Breast epithelium (tissue), 4 donors: ENCODE measurements at places on chromosomes 7 and 10.

GRCh38 chr10:60171436-60172013, 218.2 kb downstream of the ANK3 start:
- no peak for DNase-seq

DNA sequence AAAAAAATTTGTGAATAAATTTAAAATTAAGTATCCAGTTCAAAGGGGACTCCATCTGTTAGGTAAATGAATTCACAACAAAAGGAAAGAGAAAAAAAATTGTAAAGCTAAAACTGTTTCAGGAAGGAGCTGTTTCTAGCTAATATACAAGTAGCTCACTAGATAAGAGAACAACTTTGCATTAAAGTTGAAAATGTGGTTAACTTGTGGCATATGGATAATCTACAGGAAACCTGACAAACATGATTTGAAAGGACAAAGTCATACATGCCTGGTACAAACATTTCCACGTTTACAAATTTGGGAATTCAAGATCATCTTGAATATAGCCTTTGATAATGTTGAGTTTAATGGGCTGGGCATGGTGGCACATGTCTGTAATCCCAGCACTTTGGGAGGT, 8.9 kb downstream of the NT5C3A start:
- no peak for DNase-seq

DNA sequence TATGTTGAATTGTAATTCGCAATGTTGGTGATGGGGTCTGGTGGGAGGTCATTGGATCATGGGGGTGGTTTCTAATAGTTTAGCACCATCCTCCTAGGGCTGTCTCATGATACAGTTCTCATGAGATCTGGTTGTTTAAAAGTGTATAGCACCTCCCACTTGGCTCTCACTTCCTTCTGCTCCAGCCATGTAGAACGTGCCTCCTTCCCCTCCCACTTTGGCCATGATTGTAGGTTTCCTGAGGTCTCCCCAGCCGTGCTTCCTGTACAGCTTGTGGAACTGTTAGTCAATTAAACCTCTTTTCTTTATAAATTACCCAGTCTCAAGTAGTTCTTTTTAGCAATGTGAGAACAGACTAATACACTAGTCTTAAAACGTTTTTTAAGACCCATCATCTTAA, 15.6 kb upstream of the HECW1 start:
- DNase-seq, result no peak

DNA sequence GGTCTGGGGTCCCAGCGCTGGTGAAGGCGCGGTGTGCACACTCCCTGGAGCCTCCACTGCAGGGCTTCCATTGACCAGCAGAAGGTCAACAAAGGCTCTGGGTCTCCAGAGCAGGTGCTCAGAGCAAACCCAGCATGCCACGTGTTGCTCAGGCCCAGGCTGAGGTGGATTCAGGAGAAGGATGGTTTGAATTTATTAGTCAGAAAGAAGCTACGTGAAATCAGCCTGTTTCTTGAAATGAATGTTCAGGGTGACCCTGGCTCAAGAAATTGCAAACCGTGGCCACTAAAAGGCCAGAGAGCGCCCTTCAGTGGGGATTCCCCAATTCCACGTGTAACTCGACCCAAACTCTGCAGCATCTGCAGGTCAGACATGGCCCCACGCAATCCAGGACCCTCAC, 82.7 kb upstream of the PFKP start:
- no peak for DNase-seq

GRCh38 chr7:142443216-142444010, 185.6 kb upstream of the PRSS58 start:
- no peak for DNase-seq

DNA sequence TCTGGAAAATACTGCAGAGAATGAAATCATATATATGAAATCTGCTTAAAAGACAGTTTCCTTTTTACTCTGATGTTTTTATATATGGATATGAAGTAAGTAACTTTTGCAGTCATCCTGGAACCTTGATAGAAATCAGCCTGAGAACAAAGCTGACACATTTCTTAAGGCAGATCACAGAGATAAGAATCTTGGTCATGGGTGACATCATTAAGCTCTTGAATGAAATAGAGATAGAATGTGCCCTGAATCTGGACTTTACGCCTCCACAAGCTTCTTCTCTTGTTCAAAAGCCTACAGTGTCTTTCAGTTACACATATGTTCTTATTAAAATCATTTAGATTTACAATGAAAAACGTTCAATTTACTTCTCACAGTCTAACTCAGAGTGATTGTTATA, 319.1 kb upstream of the CNTNAP2 start:
- no peak for DNase-seq

GRCh38 chr7:70416347-70416985, 715.5 kb upstream of the GALNT17 start:
- no peak for DNase-seq

- no peak for DNase-seq
Measured at GRCh38 chr10:106830006-106830405, 334.5 kb downstream of the SORCS1 start.

- DNase-seq, result no peak
Measured at GRCh38 chr7:108367946-108368345, 88.3 kb downstream of the NRCAM start.

DNA sequence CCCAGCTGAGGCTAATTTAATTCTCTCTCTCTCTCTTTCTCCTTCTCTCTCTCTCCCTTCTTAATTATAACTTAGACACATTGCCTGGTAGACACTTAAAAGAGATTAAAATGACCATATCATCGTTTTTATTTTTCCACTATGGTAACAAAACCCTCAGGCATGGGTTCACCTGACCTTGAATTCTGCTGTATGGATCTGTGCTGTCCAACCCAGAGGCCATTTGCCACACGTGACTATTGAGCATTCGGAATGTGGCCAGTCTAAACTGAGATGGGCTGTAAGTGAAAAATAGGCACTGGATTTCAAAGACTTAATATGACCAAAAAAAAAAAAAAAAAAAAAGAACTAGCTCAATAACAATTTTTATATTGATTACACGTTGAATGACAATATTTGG, 93.6 kb downstream of the NHLRC2 start:
- no peak for DNase-seq

GRCh38 chr7:140611641-140612040, 29.0 kb downstream of the DENND2A start:
- no peak for DNase-seq

- DNase-seq, result no peak
Measured at GRCh38 chr10:80512031-80512526, 25.6 kb upstream of the SH2D4B start.

DNA sequence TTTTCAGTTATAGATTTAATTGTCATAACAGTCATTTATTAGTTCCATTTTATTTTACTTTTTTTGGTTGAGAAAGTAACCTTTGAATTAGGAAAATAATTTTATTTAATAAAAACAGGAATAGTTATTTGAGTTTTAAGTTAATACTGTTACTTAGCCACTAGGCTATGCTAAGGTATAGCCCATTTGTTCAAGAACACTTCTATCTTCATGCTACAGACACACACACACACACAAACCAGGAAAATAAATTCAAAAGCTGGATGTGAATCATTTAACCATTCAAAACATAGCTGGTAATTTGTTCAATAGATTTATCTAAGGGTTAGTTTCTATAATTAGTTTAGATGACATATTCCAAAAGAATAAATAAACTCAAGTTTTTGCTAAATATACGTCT, 148.4 kb downstream of the RNF133 start:
- DNase-seq, result no peak
